ENCODE measurements at places on chromosomes 4 and X.

DNA sequence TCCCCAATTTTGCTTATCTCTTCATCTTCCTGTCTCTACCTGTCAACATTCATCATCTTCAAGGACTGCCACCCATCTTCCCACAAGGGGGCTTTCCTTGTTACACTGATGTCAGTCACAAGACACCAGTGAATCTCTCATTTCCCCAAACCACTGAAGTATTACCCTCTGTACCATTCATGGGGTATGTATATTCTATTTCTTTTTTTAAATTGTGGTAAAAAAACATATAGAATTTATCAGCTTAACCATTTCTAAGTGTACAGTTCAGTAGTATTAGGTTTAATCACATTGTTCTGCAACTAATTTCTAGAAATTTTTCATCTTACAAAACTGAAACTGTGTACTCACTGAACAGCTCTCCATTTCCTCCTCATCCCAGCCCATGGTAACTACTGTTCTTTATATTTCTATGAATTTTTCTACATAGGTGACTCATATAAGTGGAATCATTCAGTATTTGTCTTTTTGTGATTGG lies 98.6 kb downstream of the LARP7 start:
- no peak for DNase-seq

GRCh38 chrX:109773374-109773773 lies 40.3 kb upstream of the ACSL4 start:
- no peak for DNase-seq

DNA sequence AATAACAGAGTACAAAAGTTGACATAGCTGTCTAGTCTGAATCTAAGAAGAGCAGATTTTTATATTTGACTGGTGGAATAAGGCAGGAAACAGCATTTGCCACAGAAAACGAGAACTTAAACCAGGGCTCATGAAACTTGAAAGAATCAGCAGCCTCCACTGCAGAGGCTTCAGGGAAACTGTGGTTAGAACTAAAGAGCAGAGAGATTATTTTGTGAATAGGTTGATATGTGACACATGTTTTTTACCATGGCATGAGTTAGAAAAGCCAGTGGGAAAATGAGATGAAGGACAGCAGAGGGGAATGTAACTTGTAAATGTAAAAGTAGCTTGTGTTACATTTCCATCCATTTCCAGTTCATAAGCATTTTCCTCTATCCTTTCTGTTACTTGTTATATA lies 63.7 kb upstream of the CAMK2D start:
- no peak for DNase-seq

DNA sequence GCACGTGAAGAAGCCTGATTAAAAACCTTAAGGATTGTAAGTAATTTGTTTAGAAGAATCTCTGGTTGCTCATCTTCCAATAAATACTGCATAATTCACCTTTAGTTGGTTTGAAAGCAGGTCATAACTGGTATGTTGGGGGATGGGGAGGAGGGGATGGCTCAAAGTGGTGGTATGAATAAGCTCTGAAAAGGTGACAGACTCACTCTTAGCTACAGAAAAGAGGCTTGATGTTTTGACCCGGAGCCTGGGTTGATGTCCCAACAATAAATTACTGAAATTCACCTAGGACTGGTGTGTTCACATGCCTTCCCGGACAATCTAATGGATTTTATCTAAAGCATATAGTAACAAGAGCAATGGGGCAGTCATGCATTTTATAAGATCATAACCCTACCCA lies 131.9 kb upstream of the TBC1D9 start:
- DNase-seq = no peak

- peak; percentile 87 for DNase-seq
Measured at GRCh38 chr4:40856840-40857362, 107.1 kb downstream of the NSUN7 start.

GRCh38 chrX:106247162-106247561 lies 79.1 kb downstream of the PWWP3B start:
- DNase-seq = no peak
